ENCODE measurements at places on chromosomes 2 and 18.

- no peak for DNase-seq
Measured at GRCh38 chr2:232325324-232326273, 53.0 kb upstream of the ALPP start.

GRCh38 chr2:158917121-158917520, 51.3 kb upstream of the TANC1 start:
- no peak for DNase-seq

DNA sequence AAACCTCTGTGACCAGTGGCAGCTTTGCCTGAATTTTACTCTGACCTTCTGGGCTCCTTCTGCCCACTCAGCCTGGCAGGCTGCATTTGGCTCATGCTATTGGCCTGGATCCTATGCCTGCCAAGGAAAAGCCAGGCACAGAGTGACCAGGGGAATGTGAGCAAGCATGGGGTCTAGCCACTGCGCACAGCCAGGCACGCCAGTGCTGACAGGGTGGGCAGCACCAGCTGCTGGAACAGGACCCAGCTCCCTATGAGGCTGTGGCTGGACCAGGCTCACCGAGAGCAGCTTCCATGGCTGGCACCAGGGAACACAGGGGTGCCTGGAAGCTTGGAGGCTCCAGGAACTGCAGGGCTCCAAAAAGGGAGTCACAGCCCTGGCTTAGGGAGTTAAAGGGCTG, 311.5 kb upstream of the SYT4 start:
- no peak for DNase-seq

GRCh38 chr18:25737710-25738311, 352.6 kb downstream of the SS18 start:
- no peak for DNase-seq

- no peak for DNase-seq
Measured at GRCh38 chr18:58893388-58894099, 28.9 kb downstream of the ZNF532 start.

Data from GF-D8 (cell line).